ENCODE measurements at places on chromosomes 3 and 15. TPM values are rescaled to one million over a fixed set of nuclear protein-coding genes. Genes with fewer than 3 reads are reported as not detected.
A peak's percentile ranks its signal among the peaks of the same experiment; 100 is the strongest.

GRCh38 chr3:176583956-176584355 lies 613.3 kb downstream of the TBL1XR1 start:
- DNase-seq: no peak

DNA sequence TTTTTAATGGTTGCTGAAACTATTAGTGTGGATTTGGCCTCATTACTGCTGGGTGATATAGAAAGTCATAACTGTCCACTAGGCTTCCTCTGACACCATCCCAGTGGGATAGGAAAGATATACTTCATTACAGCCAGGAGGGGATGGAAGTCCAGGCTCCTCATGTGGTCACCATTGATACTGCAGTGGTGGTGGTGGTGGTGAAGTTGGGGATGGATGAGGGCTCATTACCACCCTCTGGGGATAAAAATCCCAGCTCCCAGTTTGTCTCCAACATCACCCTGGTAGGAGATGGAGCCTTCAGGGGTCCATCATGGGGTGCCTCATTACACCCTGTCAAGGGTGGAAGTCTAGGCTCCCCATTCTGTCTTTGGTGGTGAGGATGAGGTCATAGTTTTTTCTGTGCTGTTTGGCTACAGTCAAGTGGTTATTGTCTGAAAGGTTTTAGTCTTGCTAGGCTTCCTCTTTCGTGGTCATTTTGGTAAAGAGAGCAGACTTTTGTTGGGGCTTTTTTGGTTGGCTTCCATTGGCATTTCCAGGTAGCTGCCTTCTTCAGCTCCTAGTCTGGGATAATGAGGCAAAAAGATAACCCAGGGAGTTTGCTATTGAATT lies 30.1 kb upstream of the FILIP1L start:
- no peak for DNase-seq

The POLQ gene
- total RNA-seq: 0.45 TPM

GRCh38 chr3:165854696-165855095 lies 17.5 kb upstream of the BCHE start:
- DNase-seq: peak; percentile 18

- no peak for DNase-seq
Measured at GRCh38 chr15:83299462-83299861, 15.0 kb upstream of the BNC1 start.

The SLC28A2 gene
- not detected for total RNA-seq

GRCh38 chr15:78804391-78804792 lies 6.9 kb downstream of the ADAMTS7 start:
- DNase-seq: no peak

The PODXL2 gene
- total RNA-seq: 19.6 TPM

DNA sequence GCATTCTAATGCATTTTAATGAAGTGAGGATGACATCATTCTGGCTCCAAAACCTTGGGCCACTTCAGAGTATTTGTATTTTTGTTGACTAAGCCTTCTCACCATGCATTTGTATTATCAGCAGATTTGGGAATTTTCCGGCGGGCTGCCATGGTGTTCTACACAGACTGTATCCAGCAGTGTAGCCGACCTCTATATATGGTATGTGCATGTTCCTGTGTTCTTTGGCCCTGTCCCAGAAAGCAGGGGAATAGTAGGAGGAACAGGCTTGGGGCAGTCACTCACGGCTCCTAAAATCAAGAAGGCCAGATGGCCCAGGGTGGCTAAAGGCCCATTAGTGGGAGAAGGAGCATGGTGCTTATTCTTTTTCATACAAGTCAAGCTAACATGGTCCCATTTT lies 80.5 kb downstream of the USF3 start:
- no peak for DNase-seq

The ONECUT1 gene
- total RNA-seq: not detected

Measured in renal cortical epithelial cell (primary cell).